ENCODE measurements at places on chromosomes 3 and 15.
A peak's percentile ranks its signal among the peaks of the same experiment; 100 is the strongest.

DNA sequence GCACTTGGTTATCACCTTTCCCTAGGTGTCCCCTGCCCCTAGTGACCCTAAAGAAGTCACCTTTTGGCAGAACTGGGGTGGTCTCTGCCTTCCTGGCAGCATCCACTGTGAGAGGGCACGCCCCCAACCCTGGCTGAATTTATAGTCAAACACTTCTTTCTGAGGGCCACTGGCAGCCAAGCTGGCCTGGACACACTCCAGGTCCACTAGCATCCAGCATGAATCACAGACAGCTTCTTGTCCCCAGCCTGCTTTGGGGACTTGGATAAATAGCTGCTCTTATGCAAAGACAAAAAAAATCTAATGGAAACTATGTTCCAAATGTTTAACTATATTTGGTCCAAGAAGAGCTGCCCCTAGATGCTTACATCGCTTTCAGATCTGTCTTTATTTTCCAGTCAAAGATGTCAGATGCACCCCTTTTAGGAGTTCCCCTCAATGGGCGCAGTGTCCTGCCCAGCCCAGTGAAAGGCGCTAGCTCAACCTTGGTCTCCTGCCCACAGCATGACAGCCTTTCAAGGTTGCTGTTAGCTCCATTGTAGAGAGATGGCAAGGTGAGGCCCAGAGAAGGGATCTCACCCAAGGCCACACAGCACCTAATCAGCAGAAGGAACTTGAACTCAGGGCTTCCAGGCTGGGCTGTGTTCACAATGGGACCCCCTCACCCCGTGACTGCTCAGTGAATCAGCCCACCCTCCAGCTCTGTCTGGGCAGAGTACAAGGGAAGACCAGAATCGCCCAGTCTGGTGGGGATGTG lies 7.0 kb downstream of the RASL12 start:
- DNase-seq = no peak

DNA sequence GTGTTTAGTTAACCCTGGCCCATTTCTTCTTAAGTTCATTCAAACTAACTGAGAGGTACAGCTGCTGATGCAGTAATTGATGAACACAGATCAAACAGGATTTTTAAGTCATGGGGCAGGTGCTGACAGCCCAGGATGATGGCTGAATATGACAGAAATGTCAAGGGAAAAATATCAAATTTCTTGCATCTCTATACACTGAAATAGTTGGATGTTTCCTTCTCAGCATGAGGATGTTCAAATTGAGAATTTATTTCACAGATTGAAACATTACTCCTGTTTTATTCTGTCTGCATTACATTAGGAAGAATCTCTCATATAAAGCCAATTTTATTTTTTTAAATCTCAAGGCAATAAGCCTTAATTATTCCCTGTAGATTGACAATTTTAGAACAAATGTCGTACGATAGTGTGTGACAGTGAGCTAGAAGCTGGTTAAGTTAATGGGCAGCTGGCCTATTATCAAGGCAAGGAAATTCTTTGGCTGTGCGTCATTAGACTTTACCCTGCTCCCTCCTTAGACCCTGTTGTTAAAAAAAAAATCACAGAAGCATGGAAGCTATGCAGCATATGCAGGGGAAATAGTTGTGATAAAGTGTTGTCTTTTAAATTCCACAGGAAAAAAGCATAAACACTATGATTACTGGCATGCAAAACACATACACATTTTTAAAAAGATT lies 183.8 kb upstream of the KCNMB2 start:
- no peak for DNase-seq

GRCh38 chr15:77959432-77959879 lies 118.1 kb downstream of the TBC1D2B start:
- peak; percentile 87 for DNase-seq

GRCh38 chr3:175430983-175431773 lies 572.0 kb downstream of the NAALADL2 start:
- DNase-seq = no peak

- no peak for DNase-seq
Observed at GRCh38 chr3:112744106-112744505, 102.6 kb downstream of the CD200R1L start.

- no peak for DNase-seq
Observed at GRCh38 chr15:51708013-51708412, 26.7 kb downstream of the SCG3 start.

GRCh38 chr3:177212756-177213155 lies 15.5 kb upstream of the TBL1XR1 start:
- no peak for DNase-seq

- no peak for DNase-seq
Observed at GRCh38 chr3:134710313-134710680, 59.5 kb upstream of the KY start.

DNA sequence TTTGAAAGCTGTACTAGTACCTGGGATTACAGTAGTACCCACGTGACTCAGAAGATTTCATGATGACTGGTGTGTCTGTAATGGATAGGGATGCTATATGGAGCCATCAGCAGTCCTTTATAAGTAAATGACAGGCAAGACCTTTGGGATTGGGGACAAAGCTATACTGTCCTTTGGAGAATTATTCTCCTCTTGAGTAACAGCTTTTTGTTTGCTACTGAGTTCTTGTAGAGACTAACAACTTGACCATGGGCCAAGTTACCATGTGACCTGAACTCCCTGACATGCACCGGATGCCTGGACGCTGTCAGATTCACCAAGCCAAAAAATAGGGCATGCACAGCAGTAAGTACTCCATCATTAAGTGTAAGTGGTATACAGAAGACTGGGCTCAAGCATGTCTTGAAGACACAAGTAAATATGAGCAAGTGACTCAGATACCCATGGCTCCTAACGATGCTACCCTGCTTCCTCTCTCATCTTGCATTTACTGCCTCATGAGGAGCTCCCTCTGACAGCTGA lies 12.9 kb downstream of the SEC11A start:
- DNase-seq = no peak

DNA sequence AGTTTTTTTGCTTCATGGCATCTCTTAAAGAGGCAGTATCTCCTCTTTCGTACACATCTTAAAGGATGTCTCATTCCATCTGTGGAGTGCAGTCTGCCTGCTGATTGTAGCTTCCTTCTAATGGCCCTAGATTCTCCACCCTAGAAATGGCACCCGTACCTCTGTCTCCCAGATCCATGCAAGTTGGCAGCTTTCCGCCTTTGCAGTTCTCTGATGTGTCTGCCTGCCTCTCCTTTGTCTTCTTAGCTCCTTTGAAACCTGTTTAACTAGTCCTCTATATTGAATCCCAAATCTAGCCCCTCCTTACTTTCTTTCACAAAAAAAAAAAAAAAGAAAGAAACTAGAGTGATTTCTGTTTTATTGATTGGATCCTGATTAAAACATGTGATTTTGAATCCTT lies 1025.0 kb downstream of the ZPLD1 start:
- no peak for DNase-seq

GRCh38 chr3:80213086-80213485 lies 445.3 kb upstream of the ROBO1 start:
- no peak for DNase-seq

GRCh38 chr3:18988614-18989229 lies 159.6 kb upstream of the KCNH8 start:
- DNase-seq = no peak

- no peak for DNase-seq
Observed at GRCh38 chr3:171695426-171695825, 114.9 kb downstream of the PLD1 start.

DNA sequence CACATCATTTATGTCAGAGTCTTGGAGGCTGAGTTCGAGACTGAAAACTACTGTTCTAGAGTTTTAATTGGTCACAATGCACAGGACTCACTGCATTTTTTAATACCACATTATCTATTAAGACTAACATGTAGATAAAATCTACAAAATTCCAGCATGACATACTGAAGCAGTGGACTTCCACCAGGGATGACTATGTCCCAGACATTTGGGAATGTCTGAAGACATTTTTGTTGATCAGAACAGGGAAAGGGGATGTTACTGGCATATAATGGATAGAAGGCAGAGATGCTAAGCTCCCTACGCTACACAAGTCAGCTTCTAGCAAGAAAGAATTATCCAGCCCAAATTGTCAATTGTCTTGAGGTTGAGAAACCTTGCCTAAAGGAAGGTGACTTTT lies 419.0 kb upstream of the TGFBR2 start:
- DNase-seq = no peak

DNA sequence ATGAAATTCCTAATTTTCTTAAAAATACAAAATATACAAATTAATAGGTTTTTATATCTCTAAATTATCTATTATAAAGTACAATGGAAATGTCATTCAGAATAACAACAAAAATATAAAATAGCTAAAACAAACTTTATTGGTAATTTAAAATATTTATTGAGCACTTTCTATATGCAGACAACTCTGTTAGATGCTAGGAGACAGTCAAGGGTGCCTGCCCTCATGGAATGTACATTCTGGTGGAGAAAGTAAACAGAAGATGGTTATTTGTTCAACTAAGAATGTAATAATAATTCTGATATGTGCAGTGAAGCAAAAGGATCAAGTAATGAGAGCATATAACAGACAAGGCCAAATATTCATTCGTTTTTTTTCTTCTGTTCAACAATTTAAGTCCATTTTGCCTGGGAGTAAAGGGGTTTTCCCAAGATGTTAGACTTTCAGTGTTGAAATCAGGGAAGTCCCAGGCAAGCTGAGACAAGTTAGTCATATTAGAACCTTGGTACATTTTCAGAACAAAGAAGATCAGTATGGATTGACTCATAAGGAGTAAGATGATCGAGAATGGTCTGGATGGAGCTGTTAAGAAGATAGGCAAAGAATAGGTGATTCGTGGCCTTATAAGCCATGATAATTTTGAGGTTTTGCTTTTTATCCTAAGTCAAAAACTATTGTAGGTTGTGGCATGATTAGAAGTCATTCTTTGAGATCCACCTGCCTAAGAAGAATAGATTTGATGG lies 150.2 kb upstream of the MLF1 start:
- no peak for DNase-seq

DNA sequence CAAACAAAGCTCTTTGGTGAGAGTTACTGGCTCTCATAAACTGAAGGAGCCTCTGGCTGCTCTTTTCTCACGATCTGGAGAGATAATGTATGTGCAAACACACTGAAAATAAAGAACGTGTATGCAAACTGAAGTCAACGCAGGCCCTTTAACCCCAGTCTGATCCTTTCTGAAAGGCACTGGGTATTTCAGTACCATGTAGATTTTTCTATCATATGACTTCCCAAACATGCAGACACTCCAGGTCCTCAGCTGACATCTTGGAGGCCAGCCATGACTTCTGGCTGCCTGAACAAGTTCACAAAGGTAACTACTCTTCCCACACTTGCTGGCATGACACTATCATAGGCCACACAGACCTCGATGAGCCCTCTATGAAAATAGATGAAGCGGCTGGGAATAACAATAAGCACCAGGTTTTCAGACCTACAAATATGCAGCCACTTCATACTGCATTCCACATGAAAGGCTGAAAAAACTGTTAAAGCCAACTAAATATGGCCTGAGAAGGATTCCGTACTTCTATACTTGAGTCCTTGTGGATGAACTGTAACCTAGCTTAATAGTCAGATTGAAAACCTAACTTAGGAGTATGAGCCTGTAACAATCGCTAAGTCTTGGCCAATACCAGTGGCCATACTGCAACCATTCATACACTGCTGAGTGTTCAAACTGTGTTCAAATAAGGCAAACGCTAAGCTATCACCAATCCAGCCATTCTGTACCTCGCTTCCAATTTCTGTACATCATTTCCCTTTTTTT lies 121.3 kb downstream of the THRB start:
- DNase-seq = no peak

GRCh38 chr3:127252446-127252845 lies 35.4 kb downstream of the PRR20G start:
- DNase-seq = no peak

DNA sequence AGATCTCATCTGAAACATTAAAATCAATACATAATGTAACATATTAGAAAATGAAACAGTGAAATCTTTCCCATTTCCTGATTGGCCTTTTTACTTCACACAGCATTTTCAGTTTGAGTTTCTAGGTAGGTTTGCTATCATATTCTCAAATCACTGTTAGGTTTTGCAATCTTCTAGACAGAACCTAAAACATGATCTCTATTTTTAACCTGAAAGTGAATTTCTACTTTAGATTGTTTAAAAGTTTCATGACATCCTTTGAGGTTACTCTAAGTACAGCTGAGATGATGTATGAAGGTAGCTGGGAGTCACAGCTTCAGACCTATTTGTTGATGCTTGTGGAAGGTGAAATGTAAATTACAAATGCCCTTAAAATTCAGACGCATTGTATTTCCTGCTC lies 118.4 kb upstream of the GPR149 start:
- DNase-seq = no peak

- no peak for DNase-seq
Observed at GRCh38 chr3:112688819-112689218, 47.9 kb upstream of the CCDC80 start.

- DNase-seq = no peak
Observed at GRCh38 chr3:38567498-38567897, 71.4 kb downstream of the EXOG start.

GRCh38 chr3:118101891-118102290 lies 932.8 kb downstream of the IGSF11 start:
- no peak for DNase-seq

GRCh38 chr3:11375333-11376088 lies 103.3 kb downstream of the ATG7 start:
- DNase-seq = no peak

GRCh38 chr15:48814286-48814685 lies 3.4 kb upstream of the CEP152 start:
- no peak for DNase-seq

GRCh38 chr3:178325330-178325729 lies 210.9 kb upstream of the KCNMB2 start:
- no peak for DNase-seq

DNA sequence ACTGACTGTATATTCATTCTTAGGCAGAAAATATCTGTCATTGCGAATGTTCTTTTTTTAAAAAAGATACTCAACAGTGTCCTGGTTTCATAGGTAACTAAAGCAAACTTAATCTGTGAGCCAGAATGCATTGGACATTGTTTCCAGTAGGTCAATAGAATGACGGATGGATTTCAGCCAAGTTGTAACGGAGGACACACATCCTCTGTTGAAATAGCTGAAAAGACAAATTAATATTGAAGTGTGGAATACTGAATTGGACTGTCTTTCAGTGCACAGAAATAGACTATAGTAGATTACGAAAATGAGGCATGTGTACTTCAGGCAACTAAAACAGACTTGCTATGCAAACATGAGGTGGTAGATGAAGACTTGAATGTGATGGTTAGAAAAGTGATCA lies 461.6 kb downstream of the WDR72 start:
- no peak for DNase-seq

DNA sequence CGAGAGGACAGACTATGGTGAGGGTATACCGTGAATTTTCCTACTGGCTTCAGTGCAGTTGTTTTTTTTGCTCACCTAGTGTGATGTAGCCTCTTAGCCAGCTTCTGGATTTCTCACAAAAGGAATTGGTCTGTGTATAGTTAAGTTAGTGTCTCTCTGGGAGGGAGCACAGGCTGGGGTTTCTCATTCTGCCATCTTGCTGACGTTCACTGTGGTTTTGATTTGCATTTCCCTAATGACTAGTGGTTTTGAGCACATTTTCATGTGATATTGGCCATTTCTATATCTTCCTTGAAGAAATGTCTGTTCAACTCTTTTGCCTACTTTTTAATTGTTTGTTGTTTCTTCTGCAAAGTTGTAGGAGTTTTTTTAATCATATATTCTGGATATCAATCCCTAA lies 2.2 kb upstream of the CD86 start:
- no peak for DNase-seq

- DNase-seq = no peak
Observed at GRCh38 chr3:152385761-152386160, 117.0 kb downstream of the MBNL1 start.

Measured in activated CD4-positive, alpha-beta T cell treated with anti-CD3 and anti-CD28 coated beads, Interleukin-2, amount 50 U/mL, for 48 hours (primary cell).